ENCODE measurements at places on chromosomes 12 and 14.

DNA sequence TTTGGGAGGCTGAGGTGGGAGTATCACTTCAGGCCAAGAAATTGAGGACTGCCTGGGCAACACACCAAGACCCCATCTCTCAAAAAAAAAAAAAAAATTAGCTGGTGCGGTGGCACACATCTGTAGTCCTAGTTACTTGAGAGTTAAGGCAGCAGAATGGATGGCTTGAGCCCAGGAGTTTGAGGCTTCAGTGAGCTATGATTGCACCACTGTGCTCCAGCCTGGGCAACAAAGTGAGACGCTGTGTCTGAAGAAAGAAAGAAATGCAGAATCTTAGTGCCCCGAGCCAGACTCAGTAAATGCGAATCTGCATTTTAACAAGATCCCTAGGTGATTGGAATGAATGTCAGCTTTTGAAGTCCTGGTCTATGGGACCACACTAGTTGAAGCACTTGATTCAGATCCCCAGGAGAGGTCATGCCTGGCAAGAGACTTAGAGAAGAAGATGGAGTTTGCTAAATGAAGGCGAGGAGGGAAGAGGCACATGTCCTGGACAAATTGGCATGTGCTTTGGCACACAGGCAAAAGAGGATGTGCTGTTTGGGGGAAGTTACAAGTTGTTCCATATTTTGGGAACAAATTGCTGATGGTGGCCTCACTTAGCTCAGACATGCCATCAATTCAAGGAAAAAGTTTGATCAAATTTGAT is 56.6 kb downstream of the DRAM1 start:
- no peak for DNase-seq

- DNase-seq = no peak
These were observed 17.2 kb upstream of the RAD52 start for GRCh38 chr12:966724-967123.

GRCh38 chr14:103871596-103872480 is 24.5 kb upstream of the PPP1R13B start:
- peak; percentile 87 for DNase-seq

GRCh38 chr14:37819155-37820015 is 224.0 kb downstream of the TTC6 start:
- no peak for DNase-seq

- no peak for DNase-seq
These were observed 1.8 kb downstream of the DTX3 start for GRCh38 chr12:57606399-57606798.

- DNase-seq = no peak
These were observed 44.6 kb upstream of the ANO2 start for GRCh38 chr12:5989621-5990020.

GRCh38 chr12:117202033-117202432 is 11.8 kb upstream of the FBXO21 start:
- no peak for DNase-seq

GRCh38 chr14:105860615-105861580 is 334.5 kb downstream of the TMEM121 start:
- no peak for DNase-seq

DNA sequence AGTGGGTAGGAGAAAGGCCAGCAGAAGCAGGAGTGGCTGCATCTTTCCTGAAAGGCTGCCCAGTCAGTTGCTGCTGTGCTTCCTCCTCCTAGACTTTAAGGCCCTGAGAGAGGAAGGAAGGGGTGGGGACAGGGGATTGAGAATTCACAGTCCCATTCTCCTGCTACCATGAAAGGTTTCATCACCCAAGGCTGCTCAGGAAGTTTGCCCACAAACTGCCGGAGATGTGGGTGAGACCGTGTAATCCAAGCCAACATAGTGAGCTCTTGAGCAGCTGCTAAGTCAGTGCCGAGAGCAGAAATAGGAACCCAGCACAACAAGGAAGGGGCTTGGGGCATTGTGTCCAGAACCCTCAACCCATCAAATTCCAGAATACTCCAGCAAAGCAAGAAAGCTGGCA is at the start of gene CTSG:
Gene CTSG (minus strand): TSS at position 69 of the 400 bp plus-strand sequence. CDS start 27 bp downstream, at position 42.
- no peak for DNase-seq

GRCh38 chr12:24398605-24399004 is 449.1 kb upstream of the SOX5 start:
- no peak for DNase-seq

GRCh38 chr14:41875116-41875515 is 268.4 kb downstream of the LRFN5 start:
- no peak for DNase-seq

GRCh38 chr12:107992870-107993451 is 136.1 kb upstream of the WSCD2 start:
- DNase-seq = no peak

- no peak for DNase-seq
These were observed 69.4 kb upstream of the PTPRQ start for GRCh38 chr12:80374615-80375014.

DNA sequence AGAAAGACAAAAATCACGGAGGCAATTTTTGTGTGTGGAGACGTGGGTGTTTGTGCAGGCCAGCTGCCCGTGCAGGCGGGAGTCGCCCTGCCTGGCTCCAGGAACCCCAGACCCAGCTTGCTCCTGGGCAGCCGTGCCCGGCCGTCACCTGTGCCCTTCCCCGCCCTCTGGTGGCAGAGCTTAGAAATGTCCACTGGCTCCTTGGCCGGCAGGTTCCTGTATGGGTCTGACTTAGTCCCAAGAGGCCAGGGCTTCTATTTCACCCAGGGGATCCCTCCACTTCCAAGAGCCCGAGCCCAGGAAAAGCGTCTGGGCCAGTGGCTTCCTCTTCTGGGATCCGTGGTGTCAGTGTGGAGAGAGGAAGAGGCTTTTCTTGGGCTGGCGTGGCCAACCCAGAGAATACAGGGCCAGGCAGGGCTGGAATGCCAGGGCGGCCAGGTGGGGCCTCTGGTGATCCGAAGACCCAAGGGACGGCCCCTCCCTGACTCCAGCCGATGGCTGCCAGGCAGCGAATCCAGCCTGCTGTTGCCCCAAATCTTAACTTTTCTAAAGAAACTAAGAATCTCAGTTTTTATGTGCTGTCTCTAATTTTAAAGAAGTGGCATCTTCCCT is 120.9 kb downstream of the TMEM132C start:
- DNase-seq = peak; percentile 39

GRCh38 chr14:55136885-55137786 is 8.1 kb downstream of the LGALS3 start:
- no peak for DNase-seq

- peak; percentile 71 for DNase-seq
These were observed 31.4 kb upstream of the C12orf76 start for GRCh38 chr12:110079477-110080400.

- DNase-seq = no peak
These were observed 50.7 kb downstream of the RBMS2 start for GRCh38 chr12:56572288-56572687.

DNA sequence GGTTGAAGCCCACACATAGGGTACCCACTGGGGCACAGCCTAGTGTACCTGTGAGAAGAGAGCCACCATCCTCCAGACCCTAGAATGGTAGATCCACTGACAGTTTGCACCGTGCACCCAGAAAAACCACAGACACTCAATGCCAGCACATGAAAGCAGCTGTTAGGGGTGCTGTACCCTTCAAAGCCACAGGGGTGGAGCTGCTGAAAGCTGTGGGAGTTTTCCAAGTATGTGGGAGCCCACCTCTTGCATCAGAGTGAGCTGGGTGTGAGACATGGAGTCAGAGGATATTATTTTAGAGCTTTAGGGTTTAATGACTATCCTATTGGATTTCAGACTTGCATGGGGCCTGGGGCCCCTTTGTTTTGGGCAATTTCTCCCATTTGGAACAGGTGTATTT is 30.5 kb downstream of the TSPAN19 start:
- DNase-seq = no peak

DNA sequence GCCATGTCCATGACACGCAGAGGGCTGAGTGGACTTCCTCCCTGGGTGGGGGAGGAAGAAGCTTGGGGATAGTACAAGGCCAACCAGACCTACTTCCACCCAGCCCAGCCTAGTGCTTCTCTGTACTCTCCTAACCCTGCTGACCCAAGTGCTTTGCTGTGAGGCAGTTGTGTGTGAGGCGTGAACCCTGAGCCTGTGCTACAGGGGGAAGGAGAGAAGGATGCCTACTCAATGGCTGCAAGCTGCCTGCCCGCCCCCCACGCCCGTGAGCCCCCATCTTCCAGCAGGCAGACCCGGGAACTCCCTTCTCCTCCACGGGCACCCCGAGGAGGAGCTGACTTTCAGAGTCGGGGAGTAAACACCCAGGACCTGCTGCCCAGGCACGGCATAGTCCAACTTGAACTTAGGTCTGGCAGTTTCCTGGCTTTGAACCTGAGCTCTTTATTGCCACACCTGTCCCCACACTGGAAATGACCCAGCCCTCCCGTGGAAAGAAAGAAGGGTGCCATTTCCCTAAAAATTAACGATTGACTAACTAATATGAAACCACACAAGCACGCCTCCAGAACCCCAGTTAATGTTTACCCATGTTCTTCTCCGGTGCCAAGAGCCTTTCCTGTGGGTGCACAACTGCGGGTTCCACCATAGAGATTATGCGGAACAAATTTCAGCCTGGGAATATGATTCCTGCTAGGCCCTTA is 10.8 kb downstream of the ALDH2 start:
- no peak for DNase-seq

DNA sequence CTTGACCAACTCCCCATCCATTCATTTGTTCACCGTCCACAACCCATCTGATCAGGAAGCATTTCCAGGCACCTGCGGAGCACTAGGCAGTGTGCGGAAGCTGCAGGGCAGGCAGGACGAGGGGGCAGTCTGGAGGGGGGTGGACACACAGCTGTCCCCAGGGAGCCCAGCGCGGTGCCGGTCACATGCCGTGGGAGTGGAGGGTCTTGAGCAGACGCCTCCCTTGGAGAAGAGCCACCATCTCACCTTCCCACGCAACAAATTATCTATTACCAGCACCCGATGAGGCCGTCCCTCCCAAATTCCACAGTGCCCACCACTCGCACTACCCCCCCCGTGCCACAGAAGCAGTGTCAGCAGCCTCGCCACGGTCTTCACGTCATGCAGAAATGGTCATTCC is 10.8 kb downstream of the DLK1 start:
- no peak for DNase-seq

DNA sequence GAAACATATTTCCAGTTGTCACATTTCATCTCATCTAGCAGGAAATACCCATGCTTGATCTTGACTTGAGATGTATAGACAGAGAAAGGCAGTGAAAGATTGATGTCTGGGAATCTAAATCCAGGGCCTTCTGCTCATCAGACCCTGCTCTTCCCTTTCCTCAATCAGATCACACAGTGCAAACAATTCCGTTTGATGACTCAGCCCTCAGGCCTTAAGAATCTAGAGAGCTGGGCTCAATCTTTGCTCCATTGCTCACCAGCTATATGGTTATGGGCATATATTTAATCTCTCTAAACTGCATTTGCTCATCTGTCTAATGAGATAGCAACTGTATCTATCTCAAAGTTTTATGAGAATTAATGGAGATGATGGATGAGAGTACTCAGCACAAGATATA is 201.8 kb upstream of the CCDC196 start:
- no peak for DNase-seq

- peak; percentile 94 for DNase-seq
These were observed 26.2 kb downstream of the GLRX5 start for GRCh38 chr14:95561001-95561412.
